ENCODE measurements at places on chromosomes 7 and 10.

DNA sequence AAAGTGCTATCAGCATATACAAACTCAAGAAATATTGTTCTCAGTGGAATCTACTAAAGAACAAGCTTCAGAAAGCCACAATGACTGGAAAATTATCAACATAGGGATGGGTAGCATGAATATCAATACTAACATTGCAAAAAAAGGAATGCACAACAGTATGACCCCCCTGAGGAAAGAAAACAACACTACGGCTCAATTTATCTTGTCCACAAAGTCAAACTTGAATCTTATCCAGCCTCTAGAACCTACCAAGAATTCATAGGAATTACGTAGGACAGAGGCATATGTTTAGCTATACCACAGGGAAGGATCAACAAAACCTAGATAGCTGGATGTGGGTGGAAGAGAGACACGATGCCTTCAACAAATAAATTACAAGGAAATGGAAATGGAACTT is 54.6 kb downstream of the AGMO start:
- no peak for DNase-seq

DNA sequence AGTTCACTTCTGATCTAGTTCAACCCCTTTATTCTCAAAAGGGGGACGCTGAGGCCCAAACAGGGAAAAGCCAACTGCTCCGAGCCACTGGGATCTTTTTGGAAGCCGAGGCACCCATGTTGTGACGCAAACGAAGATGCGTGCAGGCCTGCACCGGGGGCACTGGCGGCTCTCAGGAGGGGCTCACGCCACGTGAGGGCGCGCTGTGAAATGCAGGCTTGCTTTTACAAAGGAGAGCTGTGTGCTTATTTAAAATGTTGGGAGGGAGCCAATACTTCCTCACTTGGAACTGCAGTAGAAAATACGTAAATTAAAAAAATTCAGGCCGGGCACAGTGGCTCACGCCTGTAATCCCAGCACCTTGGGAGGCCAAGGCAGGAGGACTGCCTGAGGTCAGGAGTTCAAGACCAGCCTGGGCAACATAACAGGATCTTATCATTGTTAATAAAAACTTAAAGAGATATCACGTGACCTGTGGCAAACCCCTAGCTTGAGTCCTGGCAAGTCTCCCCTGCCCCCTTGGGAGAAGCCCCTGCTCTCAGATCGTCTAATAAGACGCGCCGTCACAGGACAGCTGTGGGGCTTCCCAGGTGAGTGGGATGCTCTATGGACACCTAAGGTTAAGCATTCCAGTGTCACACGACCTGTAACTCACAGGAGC is 16.3 kb downstream of the BRI3 start:
- DNase-seq, result no peak

DNA sequence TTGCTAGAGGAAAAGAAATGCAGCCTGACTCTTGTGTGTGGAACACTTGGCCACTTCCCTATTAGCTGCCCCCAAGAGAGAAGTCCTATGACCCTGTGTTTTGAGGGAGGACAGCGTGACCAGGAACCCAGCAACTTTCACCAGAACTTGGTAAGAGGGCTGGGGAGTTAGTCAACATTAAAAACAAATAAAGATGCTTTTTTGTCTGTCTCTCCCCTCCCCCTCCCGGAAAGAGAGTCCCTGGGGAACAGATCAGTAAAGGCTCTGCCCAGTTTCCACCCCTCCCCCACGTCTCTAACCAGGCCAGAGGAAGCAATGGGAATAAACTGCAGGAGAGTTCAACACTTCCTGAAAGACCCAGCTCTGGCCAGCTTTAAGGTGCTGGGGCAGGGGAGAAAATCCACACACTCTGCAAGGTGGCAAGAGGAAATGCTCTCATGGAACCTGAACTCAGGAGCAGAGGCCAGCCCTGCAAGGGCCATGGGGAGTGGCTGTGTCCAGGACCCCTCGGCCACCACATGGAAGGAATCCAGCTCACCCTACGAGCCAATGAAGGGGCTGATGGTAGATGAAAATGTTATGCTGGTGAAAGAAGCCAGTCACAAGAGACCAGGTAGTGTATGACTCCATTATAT is 21.5 kb downstream of the SH3PXD2A start:
- no peak for DNase-seq

- no peak for DNase-seq
Observed at GRCh38 chr7:47635091-47636080, 53.5 kb upstream of the TNS3 start.

DNA sequence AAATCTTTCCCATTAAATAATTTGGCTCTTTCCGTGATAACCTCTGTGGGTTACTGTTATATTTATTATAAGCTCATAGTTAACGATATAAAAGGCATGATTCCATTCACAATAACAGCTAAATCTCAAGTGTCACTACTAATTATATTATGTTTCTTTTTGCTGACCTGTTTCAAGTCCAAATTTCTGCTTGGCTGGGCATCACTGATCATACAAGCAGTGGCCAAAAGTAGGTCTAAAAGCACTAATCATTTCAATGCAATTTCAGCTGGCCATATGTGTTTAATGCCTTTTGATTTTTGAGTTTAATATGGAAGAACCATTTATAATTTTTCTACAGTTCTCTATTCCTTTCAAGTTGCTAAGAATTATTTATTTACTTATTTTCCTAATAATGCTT is 110.7 kb downstream of the SEMA3A start:
- no peak for DNase-seq

- no peak for DNase-seq
Observed at GRCh38 chr7:127881564-127881963, 149.7 kb downstream of the LRRC4 start.

DNA sequence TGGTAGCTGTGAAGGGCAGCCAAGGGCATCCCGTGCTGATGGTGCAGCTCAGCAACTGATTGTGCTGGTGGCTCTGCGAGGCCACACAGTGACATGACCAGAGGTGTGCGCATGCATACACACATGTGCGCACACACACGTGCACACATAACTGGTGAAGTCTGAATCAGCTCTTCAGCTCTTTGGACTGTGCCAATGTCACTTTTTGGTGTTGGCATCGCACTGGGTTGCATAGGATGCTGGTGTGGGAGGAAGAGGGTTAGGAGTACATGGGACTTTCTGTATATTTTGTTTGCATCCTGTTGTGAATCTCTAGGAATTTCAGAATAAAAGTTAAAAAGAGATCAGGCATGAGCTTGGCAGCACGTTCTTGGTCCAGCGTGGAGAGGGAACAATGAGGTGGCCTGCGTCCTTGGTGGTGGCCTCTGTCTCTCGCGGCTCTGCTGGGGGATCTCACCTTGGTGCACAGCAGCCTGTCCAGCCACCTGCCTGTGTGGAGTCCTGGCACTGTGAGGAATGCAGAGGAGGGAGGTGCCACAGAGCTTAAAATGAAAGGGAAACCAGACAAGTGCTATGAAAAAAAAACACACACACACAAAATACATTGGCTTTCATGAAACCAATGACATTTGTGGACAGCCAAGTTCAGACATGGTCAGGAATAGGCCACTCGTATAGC is 124.0 kb downstream of the TRRAP start:
- DNase-seq, result no peak

DNA sequence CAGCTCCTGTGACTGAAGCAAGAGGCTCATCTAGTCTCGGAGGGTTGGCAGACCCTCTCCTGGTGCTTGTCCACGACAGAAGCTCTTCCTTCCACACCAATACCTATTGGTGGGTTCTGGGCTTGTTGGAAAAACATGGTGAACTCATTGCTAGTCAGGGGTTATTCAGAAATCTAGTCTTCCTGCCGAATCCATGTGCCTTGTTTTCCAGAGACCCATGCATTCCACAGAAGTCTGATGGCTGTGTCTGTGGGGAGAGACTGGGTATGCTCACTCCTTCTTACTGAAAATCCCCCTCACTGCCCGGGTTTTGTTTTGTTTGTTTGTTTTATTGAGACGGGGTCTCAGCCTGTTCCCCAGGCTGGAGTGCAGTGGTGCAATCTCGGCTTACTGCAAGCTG is 138.3 kb downstream of the DNAJB6 start:
- no peak for DNase-seq

GRCh38 chr10:110471566-110472139 is 26.1 kb upstream of the DUSP5 start:
- DNase-seq, result no peak

DNA sequence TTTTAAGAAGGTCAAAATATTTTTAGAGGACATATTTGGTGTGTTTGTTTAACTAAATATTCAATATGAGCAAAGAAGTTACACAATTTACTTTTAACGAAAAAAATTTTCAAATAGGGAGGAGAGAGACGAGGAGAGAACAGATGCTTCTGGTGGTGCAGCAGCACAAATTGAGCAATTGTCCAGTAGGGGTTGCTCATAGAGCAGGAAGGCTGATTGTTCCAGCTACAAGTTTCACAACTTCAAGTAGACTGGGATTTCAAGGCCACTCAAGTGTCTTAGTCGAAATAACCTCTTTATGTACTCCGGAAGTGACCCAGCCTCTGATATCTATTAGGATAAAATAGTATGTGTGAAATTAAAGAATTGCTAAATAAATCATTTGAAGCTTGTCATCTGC is 197.9 kb downstream of the HDAC9 start:
- no peak for DNase-seq

- DNase-seq, result no peak
Observed at GRCh38 chr7:106423111-106423510, 138.3 kb upstream of the NAMPT start.

GRCh38 chr7:105187302-105188169 is 173.5 kb downstream of the KMT2E start:
- no peak for DNase-seq

DNA sequence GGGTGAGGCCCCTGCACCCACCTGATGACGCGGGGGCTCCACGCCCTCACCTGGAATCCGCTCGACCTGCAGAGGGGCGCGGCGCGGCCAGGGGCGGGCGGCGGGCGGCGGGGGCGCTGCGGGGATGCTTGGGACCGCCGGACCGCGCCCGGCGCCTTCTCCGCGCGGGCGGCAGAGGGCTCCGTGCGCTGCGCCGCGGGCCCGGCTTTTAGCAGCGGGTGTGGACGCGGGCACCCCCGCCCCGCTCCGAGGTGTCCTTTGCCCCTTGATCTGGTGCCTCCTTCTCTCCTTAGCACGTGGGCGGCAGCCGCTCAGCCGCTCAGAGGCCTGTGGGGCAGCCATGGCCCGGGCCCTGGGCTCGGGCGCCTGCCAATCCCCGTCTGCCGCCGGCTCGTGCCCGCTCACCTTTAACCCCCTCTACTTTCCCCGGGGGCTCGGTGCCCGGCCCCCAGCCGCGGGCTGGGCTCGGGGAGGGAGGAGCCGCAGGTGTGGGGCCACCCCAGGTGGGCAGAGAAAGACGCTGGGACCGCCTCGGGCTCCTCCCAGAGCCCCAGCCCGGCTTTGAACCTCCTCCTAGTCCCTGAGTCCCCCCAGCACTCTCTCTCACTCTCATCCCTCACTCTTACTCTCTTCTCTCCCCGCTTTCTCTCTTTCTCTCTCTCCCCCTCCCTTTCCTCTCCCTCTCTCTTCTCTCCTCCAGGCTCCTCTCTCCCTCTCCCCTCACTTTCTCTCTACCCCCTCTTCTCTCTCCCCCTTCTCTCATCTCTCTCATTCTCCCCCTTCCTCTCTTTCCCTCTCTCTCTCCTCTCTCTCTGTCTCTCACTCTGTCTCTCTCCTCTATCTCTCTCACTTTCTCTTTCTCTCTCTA is 19.7 kb upstream of the VPS37D start:
- DNase-seq, result no peak

- DNase-seq, result no peak
Observed at GRCh38 chr10:125073996-125074395, 86.4 kb downstream of the CTBP2 start.

DNA sequence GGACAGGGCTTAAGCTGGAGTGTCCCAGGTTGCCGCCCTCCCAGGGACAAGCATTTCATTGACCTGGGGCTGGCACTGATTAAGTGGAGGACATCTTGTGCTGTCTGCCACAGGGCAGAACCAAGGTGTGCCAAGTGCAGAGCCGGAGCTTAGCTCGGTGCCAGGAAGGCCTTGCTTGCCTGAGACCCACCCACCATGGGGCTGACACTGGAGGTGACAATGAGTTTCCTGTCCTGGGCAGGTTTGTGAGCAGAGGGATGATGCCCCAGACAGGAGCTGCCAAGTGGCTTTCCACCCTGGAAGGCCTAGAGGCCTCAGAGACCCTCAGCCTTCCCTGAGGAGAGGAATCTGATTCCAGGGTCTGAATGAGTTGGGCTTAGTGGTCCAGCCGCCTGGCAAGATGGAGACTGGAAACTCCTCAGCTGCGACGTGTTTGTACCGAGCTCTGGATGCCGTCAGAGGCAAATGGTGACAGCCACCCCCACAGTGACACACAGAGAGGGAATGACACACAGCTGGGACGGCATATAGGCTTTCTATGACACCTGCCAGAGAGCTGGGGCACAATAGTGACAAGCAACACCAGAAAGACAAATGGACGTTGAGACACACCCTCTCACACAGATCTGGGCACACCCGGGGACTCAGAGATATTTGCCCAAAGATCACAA is 2.6 kb downstream of the ADCYAP1R1 start:
- DNase-seq, result no peak

DNA sequence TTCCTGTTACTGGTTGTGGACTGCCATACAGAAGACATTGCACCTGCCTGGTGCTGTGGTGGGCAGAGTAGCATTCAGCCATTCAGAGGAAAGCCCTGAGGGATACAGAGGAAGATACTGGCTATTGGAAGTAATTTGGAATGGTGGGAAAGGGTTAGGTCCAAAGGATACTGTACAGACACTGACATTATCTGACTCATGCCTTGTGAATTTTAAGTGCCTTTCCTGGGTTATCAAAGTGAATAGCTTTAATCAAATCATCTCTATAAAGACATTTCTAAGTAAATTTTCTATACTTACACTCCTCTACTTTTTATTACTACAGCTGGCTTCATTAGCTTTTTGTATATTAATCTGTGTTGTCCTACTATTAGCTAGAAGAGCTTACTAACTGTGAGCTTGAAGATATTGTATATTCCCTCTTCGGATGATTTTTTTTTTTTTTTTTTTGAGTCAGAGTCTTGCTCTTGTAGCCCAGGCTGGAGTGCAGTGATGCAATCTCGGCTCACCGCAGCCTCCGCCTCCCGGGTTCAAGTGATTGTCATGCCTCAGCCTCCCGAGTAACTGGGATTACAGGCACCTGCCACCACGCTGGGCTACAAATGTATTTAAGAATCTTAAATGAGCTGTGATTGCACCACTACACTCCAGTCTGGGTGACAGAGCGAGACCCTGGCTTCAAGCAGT is 186.5 kb downstream of the ADK start:
- no peak for DNase-seq
